ENCODE measurements at places on chromosomes 16 and 17.

- DNase-seq, result no peak
Measured at GRCh38 chr17:8019665-8020650, 17.5 kb downstream of the GUCY2D start.

DNA sequence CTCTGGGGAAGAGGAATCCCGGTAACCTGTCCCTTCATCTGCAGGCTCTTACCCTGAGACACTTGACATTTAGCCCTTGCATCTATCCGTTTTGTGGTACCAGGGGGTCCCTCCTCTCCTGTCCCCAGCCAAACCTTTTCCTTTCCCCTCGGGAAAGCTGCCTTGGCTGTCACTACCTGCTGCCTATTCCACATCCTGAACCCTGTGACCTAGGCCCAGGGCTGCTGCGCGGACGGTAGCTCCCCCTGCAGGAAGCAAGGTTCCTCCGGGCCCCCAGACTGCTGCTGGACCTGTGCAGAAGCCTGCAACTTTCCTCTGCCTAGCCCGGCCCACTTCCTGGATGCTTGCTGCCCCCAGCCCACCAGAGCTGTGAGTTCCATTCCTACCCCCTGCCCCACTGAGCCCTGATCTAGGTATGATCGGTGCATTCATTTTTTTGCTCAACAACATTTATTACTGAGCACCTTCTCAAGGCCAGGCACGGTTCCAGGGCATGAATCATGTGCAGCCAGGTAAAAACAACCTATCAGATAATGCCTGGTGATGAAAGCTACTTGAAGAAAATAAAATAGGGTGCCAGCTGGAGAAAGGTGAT lies 10.5 kb upstream of the ALDOA start:
- DNase-seq, result no peak

DNA sequence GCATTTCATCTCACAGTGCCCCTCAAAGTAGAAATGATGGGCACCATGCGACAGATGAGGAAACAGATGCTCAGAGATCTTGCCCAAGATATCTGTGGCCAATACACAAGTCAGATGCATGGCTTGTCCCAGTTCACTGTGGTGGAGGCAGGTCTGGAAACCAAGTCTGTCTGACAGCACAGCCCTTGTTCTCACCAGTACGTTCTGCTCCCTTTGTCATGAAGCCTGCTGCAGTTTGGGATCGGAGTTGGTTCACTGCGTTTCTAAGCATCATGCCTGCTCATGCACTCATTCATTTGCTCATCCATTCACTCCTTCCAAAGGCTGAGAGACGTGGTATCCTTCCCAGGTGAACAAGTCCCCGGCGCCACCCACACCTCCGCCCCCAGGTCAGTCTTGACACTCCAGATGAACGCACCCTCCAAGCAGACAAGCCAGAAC lies 27.2 kb upstream of the MEAK7 start:
- no peak for DNase-seq

DNA sequence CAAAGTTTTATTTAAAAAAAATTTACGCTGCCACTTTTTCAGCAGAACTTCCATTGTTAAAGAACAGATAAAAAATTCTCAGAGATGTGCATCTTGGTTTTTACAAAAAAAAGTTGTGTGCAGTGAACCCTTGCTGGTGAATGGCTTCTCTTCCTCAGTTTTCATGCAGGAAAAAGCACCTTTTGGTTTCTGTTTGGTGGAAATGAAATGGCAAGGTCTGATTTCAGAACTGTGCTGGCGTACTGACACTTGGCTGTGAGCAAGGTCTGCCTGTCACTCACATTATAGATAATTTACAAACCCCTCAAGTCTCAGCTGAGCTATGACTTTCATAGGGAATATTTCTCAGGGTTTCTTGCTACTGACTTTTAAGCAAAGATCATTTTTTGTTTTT lies 5.7 kb upstream of the SALL1 start:
- DNase-seq, result no peak

DNA sequence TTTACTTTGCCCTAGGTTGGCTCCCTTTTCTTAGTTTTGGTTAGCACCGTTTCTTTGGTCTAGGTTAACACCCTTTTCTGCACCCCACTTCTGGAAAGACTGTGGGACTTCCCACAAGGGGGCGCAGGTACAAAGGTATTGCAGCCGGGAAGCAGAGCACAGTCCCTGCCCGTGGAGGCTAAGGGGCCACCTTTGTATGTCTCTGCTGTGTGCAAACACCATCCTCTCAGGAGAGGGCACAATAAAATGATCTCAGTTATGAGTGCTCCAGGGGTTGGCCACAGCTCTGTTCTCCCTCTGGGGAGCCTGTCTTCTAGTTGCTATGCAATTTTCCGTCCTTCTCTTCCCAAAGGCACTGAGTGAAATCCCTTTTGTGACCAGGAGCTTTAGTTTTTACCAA lies 28.4 kb upstream of the TMC5 start:
- DNase-seq, result peak; percentile 43

DNA sequence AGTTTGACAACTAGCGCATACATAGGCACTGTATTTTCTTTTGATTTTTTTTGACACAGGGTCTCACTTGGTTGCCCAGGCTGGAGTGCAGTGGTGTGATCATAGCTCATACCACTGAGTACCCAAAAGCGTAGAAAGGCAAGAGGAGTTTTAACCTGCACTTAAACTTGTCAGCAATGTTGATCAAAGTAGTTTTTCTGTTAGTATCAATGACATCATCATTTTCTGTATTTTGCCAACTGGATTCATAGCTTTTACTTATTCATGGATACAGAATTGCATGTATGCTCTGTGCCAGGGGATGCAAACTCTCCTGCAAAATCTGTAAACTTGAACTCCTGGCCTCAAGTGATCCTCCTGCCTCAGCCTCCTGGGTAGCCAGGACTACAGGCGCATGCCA lies 55.9 kb upstream of the ATP2A3 start:
- no peak for DNase-seq

GRCh38 chr17:40582328-40582901 lies 17.1 kb upstream of the CCR7 start:
- DNase-seq, result no peak

GRCh38 chr17:74547736-74548135 lies 1.8 kb upstream of the CD300C start:
- no peak for DNase-seq

GRCh38 chr16:13138528-13138927 lies 237.1 kb downstream of the SHISA9 start:
- DNase-seq, result no peak

GRCh38 chr17:68429881-68430280 lies 27.4 kb downstream of the WIPI1 start:
- no peak for DNase-seq

Measured in stimulated activated CD4-positive, alpha-beta T cell treated with anti-CD3 and anti-CD28 coated beads, Interleukin-12 subunit alpha, Interleukin-12 subunit beta, amount 100 ng/mL, for 48 hours (primary cell).